ENCODE measurements at places on chromosomes 5 and 9.

GRCh38 chr9:98502976-98503325 lies 205.8 kb downstream of the GABBR2 start:
- peak; percentile 89 for DNase-seq

DNA sequence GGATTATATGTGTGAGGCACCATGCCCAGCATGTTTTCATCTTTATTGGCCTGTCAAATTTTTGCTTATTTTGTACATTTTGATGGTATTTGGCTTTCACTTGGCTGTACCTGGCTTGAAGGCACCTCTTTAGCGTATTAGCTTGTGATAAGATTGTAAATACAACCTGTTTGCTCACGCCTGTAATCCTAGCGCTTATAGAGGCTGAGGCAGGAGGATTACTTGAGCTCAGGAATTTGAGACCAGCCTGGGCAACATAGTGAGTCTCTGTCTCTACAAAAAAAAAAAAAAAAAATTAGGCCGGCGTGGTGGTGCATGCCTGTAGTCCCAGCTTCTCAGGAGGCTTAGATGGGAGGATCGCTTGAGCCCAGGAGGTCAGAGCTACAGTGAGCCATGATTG lies 11.3 kb downstream of the SEC24A start:
- no peak for DNase-seq

- no peak for DNase-seq
Observed at GRCh38 chr5:119179857-119180641, 109.2 kb downstream of the DMXL1 start.

GRCh38 chr9:114771889-114772288 lies 34.0 kb downstream of the TNFSF15 start:
- no peak for DNase-seq

- no peak for DNase-seq
Observed at GRCh38 chr9:113152699-113153098, 1.9 kb downstream of the SLC31A2 start.

GRCh38 chr5:172593721-172594235 lies 47.3 kb upstream of the NEURL1B start:
- no peak for DNase-seq

DNA sequence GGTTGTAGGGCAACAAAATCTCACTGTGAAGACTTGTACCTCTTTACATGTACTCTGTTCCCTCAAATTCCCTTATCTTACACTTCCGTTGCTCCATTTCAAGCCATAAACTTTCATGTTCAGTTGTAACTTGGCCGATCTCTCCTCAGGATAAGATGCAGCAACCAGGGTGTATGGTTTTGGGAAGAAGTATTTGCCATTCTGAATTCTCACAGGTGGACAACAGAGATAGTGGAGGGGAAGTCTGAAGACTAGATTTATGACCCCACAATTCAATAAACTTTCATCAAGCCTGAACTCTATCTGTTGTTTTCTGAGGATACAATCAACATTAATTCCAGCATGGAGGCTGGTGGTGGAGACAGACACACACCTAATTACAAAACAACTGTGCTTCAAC lies 27.5 kb downstream of the GOLGA1 start:
- DNase-seq = no peak

DNA sequence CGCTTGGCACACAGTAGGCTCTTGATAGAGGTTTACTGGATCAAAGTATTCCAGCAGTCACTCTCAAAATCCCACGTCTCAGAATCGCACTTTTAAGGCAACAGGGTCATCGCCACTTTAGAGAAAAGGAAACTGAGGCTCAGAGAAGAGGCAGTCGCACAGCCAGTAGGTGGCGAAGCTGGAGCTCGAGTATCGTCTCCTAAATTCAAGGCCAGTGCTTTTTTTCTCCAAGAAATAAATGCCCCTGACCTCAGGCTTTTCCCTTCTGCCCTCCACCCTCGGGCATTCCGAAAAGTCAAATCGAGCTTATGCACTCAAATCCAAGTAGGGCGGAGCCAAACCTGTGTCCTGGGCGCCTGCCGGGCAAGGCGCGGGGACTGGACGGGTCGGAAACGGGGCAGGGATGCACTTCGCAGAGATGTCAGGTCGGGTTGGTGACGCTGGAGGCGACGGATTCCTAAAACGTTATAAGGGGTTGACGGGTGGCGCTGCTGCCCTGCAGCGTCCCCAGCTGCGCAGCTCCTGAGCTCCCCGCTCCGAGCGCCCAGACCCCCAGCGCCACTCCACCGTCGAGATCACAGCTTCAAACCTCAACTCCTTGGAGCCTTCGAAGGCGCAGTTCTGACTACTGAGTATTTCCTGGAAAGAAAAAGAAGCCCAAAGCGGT lies 4.7 kb upstream of the FOXB2 start:
- DNase-seq = no peak

DNA sequence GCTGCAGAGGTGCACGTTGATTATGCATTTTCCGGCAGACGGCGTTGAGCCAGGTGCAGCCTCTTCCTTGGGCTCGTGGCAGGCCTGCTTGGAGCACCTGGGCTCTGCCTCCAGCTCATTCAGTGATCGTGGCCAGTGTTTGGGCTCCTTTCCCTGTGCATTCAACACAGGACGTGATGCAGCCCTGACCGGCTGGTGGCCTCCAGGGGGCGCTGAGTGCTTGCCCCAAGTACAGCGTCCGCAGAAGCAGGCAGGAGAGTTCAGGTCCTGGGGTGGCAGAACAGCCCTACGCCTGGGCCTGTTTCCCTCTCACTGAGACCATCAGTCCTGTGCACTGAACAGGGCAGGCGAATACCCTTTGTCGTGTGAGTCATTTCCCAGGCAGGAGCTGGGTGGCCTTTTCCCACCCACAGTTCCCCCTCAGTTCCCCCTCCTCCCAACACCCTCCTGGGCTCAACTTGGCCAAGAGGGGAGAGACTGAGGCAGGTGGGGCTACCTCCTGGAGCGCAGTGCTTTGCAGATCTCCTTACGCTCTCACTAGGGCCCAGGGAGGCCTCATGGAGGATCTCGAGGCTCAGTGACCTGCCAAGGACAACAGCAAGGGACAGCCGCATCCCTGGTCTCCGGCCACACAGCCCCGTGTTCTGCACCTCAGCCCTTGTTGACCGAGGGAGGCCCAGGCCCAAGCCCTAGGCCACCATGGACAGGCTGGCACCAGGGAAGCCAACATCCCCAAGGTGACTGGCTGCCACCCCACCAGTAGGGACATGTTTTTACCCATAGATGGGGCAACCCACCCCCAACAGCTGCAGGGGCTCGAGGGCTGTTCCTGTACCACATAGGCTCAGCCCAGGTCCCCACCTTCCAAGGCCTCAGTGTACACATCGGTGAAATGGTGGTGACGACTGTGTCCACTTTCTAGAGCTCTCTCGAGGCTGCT lies 52.9 kb downstream of the LRSAM1 start:
- DNase-seq = peak; percentile 88

GRCh38 chr5:18745988-18746615 lies 1111.8 kb downstream of the TAF11L14 start:
- peak; percentile 84 for DNase-seq

DNA sequence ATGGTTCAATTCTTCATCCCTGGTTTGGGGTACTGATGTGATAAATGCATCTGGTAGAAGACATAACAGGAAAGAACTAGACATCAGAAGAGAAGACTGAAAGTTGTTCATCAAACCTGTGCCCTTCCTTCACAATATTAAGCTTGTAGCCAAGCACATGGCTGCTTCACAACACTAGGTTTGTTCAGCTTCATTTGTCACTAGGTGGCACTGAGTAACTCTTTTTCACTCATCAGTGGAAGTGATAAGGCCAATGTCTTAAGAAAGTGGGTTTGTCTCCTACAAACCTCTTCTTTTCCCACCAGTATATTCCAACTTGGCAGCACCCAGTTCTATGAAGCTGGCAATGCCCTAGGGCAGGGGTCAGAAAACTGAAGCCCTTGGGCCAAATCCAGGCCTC lies 26.9 kb downstream of the ZNF484 start:
- DNase-seq = no peak

- no peak for DNase-seq
Observed at GRCh38 chr9:70374962-70375618, 39.4 kb downstream of the KLF9 start.

DNA sequence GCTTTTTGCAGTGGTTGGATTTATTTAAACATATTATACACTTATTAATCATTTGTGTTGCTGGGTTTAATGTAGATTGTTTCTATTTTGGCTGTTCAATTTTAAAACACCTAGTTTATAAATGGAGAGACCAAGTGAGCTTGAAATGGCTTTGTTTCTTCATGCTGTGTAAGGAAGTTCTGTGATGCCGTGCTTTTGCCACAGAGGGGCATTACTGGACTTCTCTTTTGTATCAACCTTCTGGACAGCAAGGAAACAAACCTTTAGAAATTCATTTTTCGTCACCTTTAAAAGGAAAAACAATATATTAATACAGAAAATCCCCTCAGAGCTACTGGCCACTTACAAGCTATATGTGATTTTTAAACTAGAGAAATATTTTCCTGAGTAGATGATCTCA lies 81.9 kb downstream of the DMRTA1 start:
- DNase-seq = no peak

- peak; percentile 8 for DNase-seq
Observed at GRCh38 chr5:149005077-149005892, 57.6 kb downstream of the SH3TC2 start.

DNA sequence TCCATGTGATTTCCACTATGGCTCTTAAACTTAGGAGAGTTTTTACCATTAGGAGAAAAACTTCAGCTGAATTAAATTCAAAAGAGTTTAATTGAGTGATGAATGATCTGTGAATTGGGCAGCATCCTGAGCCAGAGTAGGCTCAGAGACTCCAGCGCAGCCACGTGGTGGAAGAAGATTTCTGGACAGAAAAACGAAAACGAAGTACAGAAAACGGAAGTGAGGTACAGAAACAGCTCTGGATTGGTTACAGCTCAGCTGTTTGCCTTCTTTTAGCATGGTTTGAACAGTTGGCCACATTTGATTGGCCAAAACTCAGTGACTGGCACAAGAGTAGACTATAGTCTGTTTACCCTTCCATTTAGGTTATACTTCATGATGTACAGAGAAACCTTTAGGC lies 69.2 kb upstream of the PLPP1 start:
- DNase-seq = no peak

DNA sequence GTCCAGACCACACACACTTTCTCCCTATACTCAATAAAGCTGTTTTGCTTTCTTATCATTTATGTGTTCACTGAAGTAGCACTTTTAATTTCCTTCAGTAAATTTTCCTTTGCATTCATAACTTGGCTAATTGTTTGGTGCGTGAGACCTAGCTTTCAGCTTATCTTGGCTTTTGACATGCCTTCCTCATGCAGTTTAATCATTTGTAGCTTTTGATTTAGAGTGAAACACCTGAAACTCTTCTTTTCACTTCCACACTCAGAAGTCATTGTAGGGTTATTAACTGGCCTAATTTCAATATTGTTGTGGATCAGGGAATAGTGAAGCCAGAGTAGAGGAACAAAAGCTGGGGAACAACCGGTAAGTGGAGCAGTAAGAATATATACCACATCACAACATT lies 114.7 kb downstream of the ST8SIA4 start:
- no peak for DNase-seq

DNA sequence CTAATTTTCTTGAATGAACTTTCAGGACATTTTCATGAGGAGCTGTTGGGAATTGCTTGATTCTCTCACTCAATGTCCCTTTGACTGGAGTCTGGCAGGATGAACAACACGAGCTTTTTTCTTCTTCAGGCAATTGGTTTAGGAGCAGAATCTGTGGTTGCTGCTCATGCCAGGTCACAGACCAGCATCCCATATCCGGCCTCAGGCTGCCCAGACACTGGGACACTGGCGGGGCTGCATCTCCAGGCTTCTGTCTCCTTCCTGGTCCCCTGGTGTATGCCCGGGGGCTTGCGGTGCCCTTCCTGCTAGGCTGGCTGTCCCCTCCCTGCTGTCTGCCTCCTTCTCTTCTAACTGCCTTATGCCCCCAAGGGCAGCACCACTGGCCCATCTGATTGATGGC lies 311.5 kb upstream of the DAP start:
- DNase-seq = no peak

DNA sequence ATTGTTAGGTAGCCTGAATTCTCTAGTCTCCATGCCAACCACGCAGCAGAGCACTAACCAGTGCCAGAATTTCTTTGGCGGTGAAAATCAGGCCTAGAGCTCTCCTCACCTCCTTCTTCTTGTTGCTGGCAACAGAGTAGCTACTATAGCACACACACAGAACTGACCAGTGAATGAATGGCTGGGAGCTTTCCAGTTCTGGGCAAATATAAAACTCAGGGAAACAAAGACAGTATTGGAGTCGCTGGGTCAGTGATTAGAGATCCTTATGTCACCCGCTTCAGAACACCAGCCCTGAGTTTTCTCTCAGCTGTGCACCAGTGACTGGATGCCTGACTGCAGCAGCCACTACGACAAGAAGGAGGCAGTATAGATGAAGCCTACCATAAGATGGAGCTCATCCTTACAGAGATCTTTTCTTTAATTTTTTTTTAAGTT lies 26.9 kb upstream of the FEM1C start:
- DNase-seq = no peak

DNA sequence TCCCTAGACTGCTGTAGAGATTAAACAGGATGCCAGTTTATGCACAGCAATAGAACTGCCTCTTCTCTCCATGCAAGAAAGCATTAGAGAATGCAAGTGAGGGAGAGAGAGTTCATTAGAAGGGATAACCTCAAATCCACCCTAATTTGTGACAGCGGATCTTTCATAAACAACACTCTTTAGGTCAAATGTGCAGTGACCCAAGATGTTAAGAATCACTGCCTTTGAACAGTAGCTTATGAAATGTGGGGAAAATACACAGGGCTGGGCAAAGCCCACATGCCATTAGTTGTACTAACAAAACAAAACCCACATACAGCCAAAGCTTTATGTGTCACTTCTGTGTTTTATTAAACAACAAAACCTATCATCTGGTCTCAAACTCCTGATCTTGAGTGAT lies 36.2 kb upstream of the POU4F3 start:
- no peak for DNase-seq

DNA sequence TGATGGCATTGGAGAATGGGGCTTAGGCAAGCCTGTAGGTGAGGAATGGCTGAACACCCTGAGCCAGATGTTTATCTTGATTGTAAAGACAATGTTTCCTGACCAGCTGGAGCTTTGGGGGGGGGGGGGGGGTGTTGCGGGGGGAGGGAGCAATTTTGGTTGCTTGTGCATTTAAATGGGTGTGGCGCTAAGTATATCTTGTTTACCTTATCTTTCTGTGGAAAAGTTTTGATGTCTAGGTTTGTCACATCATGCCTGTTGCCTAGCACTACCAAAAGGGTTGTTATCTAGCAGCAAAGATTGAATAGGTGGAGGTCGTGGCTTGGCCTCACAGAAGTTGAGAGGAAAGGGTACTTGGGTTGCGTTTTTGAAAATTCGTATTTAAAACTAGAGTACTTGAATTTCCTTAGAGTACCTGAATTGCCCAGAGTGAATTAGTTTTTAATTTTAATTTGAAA lies 1.3 kb downstream of the SMAD5 start:
- DNase-seq = no peak

DNA sequence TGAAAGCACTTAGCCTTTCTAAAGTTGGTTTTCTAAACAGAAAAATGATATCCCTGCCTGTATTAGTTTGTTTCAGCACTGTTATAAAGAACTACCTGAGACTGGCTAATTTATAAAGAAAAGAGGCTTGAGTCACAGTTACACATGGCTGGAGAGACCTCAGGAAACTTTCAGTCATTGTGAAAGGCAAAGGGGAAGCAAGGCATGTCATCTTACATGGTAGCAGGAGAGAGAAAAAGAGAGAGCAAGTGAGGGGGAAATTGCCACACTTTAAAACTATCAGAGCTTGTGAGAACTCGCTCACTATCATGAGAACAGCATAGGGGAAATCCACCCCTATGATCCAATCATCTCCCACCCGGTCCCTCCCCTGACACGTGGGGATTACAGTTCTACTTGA lies 64.9 kb downstream of the FAM170A start:
- no peak for DNase-seq
